ENCODE measurements at places on chromosomes 6 and 20.
A peak's percentile ranks its signal among the peaks of the same experiment; 100 is the strongest.

GRCh38 chr6:110999634-111000270 lies 17.9 kb downstream of the RPF2 start:
- peak; percentile 7 for DNase-seq

DNA sequence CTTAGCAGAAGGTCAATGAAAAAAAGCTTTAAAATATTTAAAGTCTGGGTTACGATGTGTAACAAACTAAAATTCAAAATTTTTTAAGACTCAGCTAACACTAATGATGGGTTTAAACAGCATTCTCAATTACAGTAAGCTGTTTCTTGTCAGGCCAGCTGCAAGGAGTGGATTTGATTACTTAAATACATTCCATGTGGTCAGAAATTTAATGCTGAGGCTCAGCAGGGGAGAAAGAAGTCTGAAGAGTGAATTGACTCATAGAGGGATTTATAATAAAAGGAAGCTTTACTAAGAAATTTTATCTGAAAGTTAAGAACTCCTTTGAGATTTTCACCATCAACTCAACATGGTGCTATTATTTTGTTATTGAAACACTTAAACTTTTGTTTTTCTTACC lies 398.6 kb downstream of the KHDRBS2 start:
- DNase-seq, result no peak

GRCh38 chr20:24909086-24909780 lies 39.8 kb upstream of the CST7 start:
- DNase-seq, result no peak

- DNase-seq, result no peak
Observed at GRCh38 chr6:137373296-137373695, 120.9 kb downstream of the OLIG3 start.

- DNase-seq, result no peak
Observed at GRCh38 chr6:7047966-7048365, 59.8 kb upstream of the RREB1 start.

GRCh38 chr20:17510548-17510947 lies 20.6 kb downstream of the BFSP1 start:
- DNase-seq, result no peak

DNA sequence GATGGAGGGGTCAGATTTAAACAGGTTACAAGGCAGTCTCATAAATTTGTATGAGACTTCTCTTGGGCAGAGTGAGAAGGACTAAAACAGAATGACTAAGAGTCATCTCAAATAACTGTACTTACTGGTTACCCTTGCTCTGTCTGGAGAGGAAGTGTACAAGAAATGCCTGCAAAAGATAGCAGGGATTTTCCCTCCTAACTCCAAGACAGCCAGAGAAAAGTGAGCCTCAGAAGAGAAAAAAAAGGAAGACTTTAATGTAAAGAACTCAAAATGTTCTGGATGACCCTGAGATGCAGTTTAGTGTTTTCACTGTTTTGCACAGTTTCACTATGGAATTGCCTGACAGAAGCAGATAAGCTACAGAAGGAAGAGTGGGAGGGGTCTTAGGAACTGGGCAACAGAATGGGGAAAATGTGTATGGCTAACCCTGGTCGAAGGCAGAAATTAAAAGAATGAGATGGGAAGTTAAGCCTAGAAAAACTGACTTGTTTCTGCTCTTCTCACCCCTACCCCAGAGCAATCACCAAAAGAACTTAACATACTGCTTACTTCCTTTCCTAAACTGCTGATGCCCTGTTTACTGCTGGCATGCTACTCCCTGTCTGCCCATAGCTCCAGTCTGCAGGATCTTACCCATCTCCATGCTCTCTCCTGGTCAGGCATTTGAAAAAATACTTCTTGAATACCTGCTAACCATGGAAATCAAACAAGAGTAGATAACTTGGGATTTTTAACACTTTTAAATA lies 98.1 kb upstream of the MARCKS start:
- no peak for DNase-seq

- no peak for DNase-seq
Observed at GRCh38 chr20:47173596-47174216, 182.8 kb downstream of the ZMYND8 start.

- DNase-seq, result no peak
Observed at GRCh38 chr20:45965169-45966002, 6.6 kb downstream of the ZNF335 start.

- DNase-seq, result no peak
Observed at GRCh38 chr20:9281803-9282202, 212.9 kb downstream of the PLCB4 start.

DNA sequence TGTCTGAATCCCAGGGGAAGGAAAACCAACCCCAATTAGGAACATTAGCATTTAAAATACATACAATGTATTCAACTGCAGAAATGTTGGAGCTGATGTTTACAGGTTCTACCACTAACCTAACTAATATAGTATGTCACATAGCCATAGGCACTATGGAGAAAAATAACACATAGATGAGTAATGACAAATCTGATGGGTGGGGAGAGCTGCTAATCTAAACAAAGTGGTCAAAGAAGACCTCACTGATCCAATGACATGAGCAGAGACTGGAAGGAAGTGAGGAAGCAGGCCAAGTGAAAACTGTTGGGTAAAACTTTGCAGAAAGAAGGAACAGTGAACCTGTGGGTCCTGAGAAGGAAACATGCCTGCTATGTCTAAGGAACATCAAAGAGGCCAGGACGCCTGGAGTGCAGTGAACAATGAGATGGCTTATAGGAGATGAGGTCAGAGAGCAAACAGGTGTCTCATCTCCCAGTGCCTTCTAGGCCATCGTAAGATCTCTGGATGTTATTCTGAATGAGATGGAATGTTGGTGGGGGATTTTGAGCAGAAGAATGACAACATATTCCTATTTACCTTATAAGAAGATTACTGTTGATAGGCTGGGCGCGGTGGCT lies 135.7 kb downstream of the ALDH8A1 start:
- DNase-seq, result no peak

DNA sequence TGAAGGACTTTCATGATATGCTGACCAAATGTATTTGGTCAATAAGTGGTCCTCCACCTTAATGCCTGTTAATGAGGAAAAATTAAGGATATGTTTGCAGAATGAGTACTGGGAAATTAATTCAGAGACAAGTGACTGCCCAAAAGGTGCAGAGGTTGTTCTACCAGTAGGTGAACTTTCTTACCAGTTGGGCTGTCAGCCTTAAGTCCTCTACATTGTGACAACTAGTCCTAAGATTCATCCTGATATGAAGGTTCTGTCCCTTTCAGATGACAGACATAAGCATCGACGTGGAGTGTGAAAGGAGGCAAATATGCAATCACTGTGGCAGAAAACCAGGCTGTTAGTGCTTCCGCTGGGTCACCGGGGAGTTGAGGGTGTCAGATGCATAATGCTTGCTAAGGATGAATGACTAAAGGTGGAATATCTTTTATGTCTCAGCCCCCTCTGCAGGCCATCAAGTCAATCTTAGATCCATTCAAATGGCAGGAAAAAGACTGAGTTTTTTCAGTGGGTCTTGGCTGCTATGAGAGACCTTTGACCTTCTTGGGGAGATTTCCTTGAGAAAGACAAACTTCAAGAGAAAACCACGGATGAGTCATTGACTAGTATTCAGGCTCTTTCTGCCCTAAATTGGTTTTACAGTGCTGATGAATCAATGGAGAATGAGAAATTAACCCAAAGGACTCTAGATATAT lies 226.0 kb downstream of the TPBG start:
- peak; percentile 31 for DNase-seq

DNA sequence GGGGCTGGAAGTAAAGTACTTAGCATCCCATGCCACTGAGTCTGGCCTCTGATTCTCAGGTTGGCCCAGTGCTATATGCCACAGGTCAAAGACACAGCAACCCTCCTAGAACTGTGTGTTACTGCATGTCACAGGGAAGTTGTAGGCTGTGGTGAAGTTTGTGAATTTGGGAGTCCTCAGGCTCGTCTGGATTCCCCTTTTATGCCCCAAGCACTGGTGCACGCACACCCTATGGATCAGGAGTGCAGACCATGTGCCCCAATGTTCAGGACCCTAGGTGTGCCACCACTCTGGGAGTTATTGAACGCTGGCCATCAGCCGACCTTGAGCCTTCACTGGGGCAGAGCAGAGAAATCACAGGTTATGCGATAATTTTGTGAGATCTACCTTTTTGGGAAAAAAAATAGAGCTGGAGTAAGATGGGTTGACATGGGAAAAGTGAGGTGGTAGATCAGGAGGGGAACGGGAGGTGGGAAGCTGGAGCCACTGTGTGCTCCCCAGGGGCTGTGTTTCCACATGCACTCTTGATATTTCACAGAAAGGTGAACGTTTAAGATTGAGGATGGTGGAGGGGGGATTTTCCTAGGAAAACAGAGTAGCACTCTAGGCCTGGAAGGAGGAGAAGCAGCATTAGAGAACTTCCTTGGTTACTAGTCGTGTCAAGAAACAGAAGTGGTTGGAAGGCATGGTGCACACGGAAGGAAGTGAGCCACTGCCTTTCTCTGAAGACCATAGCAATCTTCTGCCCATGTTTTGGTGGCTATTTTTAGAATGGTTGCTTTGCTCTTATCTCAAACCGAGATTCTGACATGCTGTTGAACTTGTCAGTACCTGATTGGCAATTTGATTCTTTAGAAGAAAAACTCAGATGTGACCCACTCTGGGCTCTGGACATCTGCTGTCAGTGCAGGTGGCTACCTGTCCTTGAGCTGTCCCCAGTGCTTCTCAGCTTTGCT lies 44.1 kb downstream of the DUSP22 start:
- no peak for DNase-seq

DNA sequence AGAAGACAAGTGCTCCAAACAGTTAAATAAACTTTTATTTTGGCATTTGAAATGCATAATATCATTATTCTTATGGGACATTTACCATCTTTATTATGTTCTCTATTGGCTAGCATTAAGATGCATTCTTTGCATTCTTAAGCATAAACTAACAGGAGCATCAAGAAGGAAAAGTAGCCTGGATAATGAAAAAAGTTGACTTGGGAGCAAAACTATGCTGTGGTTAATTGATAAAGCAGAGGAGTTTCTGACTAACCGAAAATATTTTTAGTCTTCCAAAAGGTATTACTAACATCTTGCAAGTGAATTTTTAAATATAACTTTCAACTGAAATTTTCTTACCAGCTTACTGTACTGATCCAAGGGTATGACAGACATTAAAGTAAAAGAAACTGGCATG lies 140.3 kb downstream of the FLRT3 start:
- DNase-seq, result no peak

DNA sequence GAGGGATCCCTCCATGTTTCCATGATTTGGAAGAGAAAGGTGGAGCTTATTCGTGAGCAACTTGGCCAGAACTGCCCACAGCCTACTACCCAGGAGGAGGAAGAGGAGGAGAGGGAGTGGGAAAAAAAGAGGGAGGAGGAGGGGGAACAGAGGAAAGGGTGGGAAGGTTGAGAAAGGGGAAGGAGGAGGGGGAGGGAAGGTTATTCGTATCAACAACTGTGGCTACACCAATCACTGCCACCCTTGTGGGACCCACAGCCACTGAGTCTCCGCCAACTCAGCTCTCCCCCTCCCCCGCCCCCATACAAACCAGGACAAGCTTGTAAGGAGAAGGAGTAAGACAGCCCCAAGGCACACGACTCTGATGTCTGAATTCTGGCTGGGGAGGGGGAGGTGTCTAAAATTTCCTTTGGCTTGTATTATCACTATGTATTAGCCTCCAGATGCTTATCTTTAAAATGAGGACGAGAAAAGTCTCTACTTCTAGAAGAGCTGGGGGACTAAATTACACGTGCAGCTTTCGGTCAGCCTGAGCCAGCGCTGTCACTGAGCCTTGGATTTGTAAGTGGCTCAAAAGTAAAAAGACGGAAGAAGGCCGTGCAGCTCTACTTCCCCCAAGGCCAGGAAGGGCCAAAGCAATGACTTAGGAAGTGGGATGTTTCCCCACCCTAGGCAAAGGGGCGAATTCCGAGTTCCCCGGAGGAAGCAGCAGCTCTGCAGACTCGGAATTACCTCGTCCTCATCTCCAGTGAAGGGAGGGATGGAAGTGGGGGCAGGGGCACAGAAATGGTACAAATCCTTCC lies 1.0 kb downstream of the FKBP1A start:
- DNase-seq, result no peak

DNA sequence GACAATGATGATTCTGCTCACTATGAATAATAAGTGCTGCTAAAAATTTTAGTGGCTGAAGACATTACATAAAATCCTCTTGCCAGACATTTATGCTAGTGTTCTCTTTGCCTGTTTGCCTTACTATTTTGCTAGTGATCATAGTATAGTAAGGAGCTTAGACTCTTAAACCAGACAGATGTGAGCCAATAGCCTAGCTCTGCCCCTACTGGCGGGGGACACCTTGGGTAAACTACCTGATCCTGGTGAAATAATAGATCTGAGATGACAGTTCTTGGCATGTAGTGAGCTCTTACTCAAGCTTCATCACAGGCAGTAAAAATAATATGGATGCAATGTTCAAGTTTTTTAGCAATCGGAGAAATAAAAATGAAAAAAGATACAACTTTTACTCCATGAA lies 18.8 kb downstream of the ENPP3 start:
- no peak for DNase-seq

- DNase-seq, result peak; percentile 95
Observed at GRCh38 chr20:6489361-6490171, 277.9 kb upstream of the BMP2 start.

DNA sequence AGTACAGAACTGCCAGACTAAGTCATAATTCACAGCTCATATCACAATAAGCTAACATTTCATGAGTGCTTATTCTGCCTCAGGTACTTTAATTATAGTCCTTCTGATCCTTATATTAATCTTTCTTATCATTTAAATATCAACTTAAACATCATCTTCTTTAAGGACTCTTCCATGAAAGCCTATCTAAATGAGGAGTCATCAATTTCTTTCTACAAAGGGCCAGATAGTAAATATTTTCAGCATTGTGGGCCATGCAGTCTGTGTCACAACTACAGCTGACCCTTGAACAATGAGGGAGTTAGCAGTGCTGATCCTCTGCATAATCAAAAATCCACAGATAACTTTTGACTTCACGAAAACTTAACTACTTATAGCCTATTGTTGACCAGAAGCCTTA lies 306.4 kb downstream of the TSHZ2 start:
- DNase-seq, result no peak

GRCh38 chr6:43722920-43723545 lies 35.4 kb upstream of the MRPS18A start:
- no peak for DNase-seq

DNA sequence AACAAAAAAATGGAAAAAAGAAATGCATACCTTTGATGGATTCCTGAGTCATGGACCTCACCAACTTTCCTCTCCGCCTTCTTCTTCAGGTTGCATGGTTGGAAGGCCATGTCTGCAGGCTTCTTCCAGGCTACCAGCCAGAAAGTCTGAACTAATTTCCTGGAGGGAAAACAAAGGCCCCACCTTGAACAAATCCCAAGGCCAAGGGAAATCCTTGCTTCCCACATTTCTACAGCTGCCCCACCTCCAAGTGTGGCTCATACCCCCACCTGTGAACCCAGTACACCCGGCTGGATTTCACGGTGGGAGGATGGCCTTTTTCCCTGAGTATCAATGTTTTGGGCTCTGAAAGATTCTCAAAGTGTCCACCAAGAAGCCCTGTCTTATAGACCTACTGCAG lies 22.4 kb downstream of the IL17A start:
- DNase-seq, result no peak

- no peak for DNase-seq
Observed at GRCh38 chr6:56949265-56949664, 5.6 kb upstream of the BEND6 start.

GRCh38 chr20:51871943-51872342 lies 69.6 kb upstream of the SALL4 start:
- no peak for DNase-seq

- no peak for DNase-seq
Observed at GRCh38 chr6:154229786-154230185, 126.8 kb downstream of the IPCEF1 start.
